Left kidney (tissue), 8 donors: ENCODE measurements at places on chromosomes 4 and X.

DNA sequence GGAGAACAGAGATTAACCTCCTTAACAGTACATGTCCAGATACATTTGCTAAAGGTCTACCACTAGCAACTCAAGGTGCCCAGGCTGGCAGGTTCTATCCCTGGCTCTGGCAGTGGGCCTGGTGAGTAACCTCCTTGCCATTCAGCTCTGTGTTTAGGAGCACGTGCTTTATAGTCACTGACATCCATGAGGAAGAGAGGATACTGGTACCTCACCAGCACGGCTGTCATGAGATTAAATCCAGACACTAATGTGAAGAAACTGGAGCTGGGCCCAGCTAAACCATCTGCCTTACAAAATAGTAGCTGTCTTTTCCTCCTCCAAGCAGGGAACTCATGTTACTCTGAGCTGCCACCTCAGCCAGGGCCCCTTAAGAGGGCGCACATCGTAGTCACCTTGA, 45.3 kb downstream of the GPRASP3 start:
- DNase-seq = no peak

GRCh38 chr4:182338746-182339145, 95.5 kb downstream of the TENM3 start:
- DNase-seq = no peak

DNA sequence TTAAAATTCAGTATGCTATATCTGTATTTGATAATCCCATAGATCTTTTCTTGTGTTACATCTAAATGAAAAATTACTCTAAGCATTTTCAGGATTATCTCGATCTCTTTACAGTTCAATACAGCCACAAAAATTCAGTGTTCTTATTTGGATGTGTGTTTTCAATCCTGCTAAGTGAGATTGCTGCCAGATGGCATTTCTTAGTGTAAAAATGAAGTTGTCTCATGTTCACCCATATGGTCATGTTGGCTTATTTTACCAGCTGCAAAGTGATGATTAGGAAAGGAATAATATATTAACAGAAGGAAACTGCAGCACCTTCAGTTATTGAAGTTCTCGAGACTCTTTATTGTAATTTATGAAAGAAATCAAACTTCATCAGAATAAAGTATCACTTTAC, 12.1 kb upstream of the FAM47A start:
- DNase-seq = no peak

DNA sequence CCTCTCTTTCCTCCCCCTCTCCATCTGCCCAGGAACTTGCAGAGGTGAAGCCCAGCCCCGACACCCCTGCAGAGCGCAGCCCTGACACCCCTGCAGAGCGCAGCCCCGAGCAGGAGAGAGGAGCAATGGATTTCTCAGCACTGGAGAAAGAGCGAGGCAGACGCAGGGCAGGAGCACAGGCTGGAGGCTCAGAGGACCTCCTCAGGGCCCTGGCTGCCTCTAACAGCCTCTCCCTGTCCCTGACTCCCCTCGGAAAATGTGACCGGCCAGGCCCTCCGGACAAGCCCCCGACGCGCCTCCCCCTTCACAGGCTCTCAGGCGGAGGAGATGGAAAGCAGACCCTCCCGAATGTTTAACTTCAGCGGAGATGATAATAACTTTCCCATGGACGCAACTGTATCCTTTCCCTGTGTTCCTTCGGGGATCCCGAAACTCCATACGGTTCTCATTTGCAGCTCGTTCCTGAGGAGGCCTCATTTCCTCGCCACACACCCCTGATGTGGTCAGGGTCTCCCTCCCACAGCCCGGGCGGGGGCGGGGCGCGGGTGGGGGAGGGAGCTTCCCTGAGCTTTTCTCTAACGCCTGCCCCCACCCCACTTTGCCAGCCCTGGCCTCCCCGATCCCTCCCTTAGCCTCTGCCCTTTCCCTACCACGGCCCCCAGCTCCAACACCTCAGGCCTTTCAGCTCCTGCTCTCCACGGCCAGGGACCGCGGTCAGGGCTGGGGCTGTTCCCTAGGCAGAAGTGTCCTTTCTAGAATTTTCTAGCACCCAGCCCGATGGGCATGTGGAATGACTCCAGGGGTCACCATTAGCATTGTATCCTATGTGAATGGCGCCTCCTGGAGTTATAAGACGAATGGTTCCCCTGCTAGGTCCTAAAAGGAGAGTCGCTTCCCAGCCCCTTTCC, 201.1 kb upstream of the BCOR start:
- DNase-seq = no peak

DNA sequence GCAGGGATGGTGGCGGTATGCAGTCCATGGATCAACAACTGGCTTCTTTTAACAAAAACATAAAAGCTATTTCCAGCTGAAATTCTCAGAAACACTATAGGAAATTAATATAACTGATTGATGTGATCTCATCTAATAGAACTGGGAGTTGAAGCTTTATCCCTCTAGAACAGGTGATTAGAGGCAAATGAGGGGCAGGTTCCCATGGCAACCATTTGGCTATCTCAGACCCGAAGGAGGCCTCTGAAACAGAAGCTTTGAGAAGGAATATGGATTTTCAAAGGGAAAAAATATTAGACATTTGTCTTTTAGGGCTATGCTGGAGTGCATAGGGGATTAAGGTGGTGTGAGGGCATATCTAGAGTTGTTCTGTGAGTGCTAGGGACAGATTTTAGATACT, 50.0 kb downstream of the IGSF1 start:
- no peak for DNase-seq

DNA sequence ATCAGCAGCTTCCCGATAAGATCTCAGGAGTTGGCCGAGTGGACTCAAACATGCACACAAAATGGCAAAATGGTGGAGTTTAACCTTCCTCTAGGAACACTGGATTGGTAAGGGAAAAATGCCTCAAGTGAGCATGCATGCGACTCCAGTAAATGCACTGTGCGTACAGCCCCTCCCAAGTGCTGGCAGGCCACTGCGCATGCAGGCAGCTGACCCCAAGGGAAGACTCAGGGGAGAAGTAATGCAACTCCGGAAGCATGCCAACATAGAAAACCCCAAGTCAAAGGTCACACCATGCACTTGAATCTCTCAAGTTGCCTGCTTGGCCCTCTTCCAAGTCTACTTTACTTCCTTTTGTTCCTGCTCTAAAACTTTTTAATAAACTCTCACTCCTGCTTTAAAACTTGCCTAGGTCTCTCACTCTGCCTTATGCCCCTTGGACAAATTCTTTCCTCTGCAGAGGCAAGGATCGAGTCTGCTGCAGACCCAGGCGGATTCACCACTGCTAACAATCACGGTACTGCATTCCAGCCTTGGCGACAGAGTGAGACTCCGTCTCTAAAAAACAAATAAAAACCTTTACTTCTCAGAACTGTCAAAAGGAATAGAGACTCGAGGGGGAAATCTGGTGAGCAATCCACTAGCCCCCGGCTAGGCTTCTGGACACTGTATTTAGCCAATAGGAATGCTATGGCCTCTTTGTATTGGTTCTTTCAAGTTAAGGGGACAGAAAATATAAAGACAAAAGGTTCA, 33.5 kb downstream of the NYX start:
- no peak for DNase-seq

GRCh38 chrX:26649534-26649933, 433.6 kb downstream of the MAGEB5 start:
- DNase-seq = no peak
